Stimulated activated CD8-positive, alpha-beta memory T cell treated with anti-CD3 and anti-CD28 coated beads, Interleukin-4, amount 100 ng/mL, for 48 hours (primary cell): ENCODE measurements at places on chromosomes 6 and 20.

GRCh38 chr20:13744352-13744751 lies 40.4 kb downstream of the ESF1 start:
- DNase-seq = no peak

DNA sequence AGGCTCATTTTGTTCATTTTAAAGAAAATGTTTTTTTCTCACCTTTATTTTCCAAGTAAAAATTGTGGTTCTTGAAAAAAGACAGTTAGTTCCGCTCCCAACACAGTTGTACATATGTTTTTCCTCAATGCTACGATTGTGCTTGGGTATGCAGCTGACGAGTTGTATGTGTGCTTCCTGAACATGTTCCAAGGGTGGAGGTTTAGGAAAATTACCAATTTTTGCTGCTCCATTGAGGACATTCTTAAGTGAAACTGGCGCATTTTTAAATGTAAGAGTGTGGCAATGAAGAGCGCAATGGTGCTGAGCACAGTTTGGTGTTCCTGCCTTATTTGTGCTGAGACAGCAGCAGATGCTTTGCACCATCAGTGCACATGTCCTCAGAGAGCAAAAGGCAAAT lies 70.3 kb upstream of the CLDN20 start:
- DNase-seq = no peak

- DNase-seq = no peak
Measured at GRCh38 chr6:156376091-156376490, 401.1 kb upstream of the ARID1B start.

DNA sequence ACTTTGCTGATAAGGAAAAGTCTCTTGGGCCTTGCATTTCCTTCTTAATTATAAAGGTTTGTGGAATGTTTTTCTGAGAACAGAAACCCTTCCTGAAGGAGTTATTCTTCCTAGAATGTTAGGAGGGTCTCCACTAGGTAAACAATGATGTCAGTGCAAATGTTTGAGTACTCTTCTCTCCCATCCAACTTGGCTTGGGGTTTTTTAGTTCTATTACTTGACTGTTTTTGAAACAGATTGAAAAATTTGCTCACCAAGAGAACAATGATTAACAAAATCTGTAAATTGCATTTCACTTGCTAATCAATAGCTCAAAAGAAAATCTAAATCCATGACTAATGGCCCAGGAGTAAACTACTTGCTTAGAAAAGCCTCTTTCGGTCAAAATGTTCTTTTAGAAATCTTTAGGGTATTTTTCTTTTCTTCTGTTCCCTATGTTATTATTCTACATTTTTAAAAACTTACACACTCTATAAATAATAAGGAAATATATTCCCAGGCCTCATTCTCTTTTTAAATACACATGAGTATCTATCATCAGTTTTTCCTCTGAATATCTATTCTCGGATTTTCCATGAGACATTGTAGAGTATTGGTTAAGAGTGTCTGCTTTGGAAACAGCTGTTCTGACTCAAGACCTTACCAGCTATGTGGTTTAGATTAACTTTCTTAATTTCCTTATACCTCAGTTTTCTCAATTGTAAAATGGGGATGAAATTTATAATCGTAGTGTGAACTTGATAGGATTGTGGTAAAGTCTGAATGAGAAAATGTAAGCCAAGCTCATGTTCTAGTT lies 234.2 kb upstream of the CITED2 start:
- no peak for DNase-seq

GRCh38 chr6:41780551-41781365 lies at the start of gene PRICKLE4:
PRICKLE4 (plus strand) TSS chr6:41780782; CDS start chr6:41783474, 2,692 bp downstream.
- DNase-seq = no peak

- DNase-seq = no peak
Measured at GRCh38 chr20:31712112-31712553, 10.5 kb downstream of the BCL2L1 start.

DNA sequence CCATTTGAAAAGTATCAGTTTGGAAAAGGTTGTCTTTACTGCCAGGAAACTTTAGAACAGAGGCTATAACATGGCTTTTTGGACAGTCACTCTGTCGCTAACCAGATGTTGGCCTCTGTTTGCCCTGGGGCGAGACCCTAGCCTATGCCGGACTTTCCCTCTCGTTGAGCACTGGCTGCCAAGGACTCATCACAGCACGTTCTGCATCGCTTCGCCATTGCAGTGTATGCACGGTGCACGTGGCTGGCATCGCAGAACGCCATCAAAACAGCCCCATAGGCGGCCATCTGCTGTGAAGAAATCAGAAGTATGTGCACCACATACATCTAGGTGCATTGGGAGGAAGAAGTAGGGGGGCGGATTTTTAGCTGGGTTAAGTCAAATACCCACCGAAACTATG lies 156.4 kb downstream of the EYA2 start:
- no peak for DNase-seq

- no peak for DNase-seq
Measured at GRCh38 chr20:421685-422250, 13.7 kb downstream of the RBCK1 start.

DNA sequence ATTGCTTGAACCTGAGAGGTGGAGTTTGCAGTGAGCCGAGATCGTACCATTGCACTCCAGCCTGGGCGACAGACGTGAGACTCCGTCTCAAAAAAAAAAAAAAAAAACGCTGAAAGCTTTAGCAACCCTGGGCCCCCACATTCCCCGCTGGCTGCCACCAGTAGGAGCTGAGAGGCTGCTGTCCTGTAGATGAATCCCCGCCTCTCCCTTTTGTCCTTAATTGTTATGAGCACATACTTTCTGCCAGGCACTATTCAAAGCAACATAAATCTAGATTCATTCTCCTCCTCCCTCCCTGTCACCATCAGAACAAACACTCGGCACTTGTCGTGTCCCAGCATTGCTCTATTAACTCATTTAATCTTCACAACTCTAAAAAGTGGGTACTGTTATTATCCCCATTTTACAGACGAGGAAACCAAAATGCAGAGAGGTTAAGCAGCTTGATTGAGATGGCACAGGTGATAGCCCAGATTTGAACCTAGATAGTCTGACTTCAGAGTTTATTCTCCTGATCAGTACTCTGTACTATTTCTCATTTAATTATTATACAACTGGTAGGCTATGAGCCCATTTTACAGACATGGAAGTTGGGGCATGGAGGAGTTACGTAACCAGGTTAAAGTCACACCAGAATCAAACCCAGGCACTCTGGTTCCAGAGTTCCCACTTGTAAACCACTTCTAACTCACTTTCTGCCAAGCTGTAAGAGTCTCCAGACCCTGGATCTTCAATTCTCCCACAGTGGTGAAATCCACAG lies 97.4 kb downstream of the EYA2 start:
- DNase-seq = no peak

- DNase-seq = no peak
Measured at GRCh38 chr6:107599043-107599442, 109.1 kb downstream of the SOBP start.

DNA sequence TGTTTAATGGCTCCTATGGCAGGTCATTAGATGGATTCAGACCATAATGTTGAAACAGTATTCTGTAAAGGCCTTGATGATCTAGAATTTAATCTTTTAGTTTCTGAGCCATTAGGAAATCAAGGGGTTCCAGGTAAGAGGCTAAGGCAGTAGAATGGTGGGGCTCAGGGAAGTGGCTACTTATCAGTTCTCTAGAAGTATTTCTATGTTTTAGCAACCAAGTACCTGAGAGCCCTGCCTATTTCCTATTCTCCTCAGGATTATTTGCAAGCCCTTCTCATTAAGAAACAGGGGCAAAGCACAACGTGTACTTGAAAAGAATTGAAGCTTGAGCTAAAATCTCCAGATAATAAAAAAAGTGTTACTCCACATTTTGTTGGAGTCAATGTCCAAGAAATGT lies 646.5 kb downstream of the RNF144B start:
- no peak for DNase-seq

GRCh38 chr6:37514837-37515236 lies 15.1 kb upstream of the CCDC167 start:
- DNase-seq = no peak

GRCh38 chr20:38573413-38573812 lies 7.6 kb upstream of the ADIG start:
- DNase-seq = no peak

- no peak for DNase-seq
Measured at GRCh38 chr6:128558924-128559323, 38.5 kb upstream of the PTPRK start.

- DNase-seq = no peak
Measured at GRCh38 chr6:64736421-64736950, 970.5 kb downstream of the EYS start.

DNA sequence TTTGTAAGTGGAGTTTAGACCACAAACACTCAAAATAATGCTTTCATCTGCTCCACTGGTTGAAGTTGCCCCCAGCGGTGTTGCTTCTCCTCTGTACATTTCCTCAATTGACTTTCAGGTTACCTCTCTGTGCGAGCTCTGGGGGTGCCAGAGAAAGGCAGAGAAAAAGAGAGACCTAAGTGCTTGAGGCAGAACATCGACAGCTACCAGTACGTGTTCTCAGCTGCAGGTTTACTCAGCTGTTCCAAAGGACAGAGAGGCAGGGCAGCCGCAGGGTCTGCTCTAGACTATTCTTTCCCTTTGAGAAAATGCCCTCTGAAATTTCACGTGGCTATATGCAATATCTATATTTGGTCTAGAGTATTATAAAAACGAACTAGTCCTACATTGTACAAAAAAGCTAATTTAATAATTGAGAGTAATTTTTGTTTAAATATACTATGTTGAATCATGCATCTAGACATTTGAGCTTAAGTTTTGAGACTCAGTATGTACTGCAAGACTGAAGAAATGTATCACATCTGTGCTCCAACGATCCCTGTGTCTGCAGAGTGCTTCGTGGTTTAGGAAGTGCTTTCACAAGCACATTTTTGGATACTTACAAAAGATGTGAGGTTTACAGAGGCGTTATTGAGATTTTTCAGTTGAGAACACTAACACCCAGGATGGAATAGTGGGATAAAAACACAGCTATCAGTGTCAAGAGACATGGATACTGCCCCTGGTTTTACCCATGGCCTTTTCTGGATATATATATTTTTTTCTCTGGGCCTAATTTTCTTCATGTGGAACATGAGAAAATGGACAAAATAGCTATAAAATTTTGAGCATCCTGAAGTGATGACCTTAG lies 453.6 kb upstream of the FLRT3 start:
- no peak for DNase-seq

DNA sequence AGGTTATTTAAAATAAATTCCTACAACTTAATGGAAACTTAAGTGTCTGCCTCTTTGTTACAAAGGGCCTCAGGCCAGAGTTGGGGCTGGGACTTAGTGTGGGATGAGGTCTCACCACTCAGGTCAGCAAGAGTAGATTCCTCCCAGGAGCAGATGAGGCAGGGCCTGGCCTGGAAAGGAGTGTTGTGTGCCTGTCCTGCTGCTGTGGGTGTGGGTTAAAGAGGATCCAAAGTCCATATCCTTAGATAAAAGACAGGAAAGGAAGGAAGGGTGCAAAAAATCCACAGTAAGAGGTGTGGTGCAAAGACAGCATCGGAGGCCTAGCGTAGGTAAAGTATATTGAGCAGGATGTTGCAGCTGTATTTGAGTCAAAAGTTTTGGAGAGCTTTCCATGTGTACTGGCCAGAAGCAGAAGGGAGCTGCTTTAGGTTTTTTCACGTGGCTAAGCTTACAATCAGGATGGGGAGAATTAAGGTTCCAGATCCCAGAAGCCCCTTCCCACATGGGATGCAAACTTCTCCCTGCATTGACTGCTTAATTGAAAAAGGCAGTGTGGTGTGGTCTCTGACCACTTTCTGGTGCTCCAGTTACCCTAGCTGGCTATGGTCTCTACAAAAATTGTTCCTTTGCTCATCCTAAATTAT lies 12.8 kb upstream of the PLCG1 start:
- DNase-seq = no peak

DNA sequence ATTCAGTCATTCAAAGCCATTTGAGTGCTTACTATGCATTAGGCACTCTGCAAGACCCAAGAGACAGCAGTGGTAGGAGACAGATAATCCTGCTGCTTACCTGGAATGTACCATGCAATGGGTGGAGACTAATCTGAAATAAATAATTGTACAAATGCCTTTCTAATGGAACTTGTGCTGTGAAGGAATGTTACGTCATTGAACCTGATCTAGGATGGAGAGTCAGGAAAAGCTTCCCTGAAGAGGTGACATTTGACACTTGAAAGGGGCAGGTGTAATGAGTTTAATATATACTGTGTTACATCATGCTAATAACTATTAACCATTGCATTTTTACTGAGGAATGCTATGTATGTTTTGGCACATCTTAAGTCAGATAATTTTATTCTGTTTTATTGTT lies 491.0 kb upstream of the FLRT3 start:
- DNase-seq = no peak

DNA sequence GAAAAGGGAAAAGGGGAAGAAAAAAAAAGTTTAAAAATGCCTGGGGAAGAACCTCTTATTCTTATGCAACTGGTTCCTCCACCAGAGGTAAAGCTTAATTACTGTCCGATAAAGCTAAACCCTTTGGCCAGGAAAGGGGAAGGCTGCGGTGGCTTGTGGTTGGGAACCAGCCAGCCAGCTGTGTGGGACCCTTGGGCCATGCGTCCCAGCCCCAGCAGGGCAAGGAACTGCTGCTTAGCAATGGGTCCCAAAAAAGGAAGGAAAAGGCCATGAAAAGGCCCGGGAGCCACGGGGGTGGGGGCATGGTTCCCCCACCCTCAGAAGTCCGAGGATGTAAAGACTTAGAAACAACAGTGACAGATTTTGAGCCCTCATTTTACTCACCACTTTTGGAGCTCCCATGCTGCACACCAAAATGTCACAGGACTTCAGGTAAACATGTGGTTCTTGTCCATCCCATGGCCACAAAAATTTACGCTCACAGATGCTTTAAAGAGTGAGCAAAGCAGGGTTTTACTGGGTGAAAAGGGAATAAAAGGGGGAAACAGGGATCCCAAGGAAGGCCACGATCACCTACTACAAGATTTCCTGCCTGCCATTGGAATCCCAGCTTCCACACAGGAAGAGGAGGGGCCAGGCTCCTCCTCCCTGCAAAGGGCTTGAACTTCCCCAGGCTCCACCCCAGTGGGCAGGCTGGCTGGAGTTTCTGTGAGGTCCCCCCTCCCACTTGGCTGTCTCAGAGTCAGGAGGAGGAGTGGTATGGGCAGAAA lies 1234.7 kb upstream of the GJE1 start:
- no peak for DNase-seq

DNA sequence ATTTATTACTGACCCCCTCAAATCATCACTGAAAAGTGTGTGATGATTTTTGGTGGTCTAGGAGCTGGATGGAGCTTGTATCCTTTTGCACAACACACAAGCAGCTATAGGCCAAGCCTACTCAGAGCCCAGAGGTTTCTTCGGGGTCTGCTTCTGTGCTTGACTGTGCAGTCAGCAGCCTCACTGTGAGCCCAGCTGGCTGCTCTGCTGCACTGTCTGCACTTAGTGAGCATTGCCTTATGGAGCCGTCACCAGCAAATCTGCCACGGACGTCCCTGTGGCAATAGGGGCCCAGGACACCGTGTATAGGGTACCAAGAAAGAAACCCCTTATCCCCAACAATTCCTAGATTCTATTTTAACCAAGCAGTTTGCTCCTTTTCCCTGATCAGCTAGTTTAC lies 38.6 kb upstream of the GMPR start:
- no peak for DNase-seq
